Amniotic epithelial cell (primary cell): ENCODE measurements at places on chromosomes 3 and 15.

DNA sequence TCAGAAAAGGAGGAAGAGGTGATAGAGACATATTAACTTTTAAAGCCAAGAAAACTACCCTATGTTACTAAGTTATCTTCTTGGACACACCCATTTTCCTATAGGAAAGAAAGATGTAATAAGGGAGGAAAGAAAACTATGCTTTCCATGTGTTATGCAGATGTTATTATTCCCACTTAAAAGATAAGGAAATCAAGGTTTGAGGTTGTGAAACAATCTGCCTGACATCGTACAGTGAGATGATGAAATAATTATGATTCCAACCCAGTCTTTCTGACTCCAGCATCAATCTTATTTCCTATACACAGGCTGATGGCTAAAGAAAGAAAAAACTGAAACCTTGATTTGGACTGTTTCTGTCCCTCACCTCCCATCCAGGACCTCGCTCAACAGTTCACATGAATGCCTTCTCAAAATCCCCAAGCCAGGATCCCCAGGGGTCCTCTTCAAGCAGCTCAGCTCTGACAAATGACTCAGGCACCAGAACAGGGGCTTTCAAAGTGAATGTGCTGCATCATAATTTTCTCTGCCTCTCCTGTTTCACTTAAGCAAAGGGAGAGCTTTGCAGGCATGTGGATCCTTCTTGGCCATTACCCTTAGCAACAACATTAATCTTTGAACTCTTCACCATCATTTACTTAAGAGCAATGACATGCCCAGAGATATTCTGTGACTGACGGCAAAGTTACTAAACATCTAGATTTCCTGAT lies 12.4 kb upstream of the EID1 start:
- DNase-seq: peak; percentile 83

- DNase-seq: peak; percentile 93
Measured at GRCh38 chr3:134308350-134308891, 57.8 kb upstream of the RYK start.

GRCh38 chr3:16583551-16583950 lies 21.7 kb downstream of the DAZL start:
- no peak for DNase-seq

- no peak for DNase-seq
Measured at GRCh38 chr3:40996382-40996781, 202.9 kb upstream of the CTNNB1 start.

GRCh38 chr15:77546050-77546501 lies 86.6 kb downstream of the LINGO1 start:
- DNase-seq: peak; percentile 97

- DNase-seq: no peak
Measured at GRCh38 chr3:19392150-19392549, 243.8 kb downstream of the KCNH8 start.

GRCh38 chr3:184395320-184395660 lies 15.4 kb downstream of the CHRD start:
- no peak for DNase-seq

- peak; percentile 64 for DNase-seq
Measured at GRCh38 chr15:69143756-69144436, 16.5 kb upstream of the GLCE start.

- DNase-seq: no peak
Measured at GRCh38 chr15:39304931-39305728, 275.7 kb upstream of the THBS1 start.

DNA sequence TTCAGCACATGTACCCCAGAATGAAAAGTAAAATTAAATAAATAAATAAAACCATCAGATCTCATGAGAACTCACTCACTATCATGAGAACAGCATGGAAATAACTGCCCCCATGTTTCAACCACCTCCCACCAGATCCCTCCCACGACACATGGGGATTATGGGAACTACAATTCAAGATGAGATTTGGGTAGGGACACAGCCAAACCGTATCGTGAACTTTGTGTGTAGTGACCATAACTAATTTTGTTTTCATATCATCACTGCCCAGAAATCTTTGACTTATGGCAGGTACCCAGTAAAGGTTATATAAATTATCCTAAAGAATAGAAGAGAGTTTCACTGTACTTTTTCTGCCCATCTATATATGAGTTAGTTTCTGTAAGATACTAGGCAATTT lies 766.5 kb downstream of the ROBO1 start:
- DNase-seq: no peak

DNA sequence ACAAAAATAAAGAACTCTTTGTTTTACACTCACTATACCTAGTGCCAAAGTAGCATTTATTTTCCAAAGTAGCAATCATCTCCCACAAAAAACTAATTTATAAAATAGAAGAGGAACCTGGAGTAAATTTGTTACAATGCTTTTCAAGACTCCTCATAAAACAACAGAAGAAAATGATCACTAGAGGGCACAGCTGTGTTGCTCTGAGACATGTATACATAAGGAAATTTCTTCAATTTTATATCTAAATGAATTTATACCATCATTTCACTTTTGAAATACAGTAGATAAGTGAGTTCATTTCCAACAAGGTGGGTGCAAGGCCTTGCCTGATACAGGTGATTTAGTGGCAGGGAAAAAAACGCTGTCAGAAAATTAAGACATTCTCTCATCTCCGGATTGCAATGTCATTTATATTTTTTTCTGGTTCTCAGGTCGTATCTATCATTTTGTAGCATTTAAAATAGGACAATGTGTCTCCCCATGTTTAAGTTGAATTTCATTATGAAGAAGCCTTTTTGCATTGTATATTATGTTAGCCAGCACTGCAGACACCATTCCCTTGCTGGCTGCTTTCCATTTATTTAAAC lies 25.3 kb upstream of the ARHGEF26 start:
- peak; percentile 43 for DNase-seq

GRCh38 chr15:60763688-60764087 lies 284.7 kb upstream of the ICE2 start:
- DNase-seq: no peak

DNA sequence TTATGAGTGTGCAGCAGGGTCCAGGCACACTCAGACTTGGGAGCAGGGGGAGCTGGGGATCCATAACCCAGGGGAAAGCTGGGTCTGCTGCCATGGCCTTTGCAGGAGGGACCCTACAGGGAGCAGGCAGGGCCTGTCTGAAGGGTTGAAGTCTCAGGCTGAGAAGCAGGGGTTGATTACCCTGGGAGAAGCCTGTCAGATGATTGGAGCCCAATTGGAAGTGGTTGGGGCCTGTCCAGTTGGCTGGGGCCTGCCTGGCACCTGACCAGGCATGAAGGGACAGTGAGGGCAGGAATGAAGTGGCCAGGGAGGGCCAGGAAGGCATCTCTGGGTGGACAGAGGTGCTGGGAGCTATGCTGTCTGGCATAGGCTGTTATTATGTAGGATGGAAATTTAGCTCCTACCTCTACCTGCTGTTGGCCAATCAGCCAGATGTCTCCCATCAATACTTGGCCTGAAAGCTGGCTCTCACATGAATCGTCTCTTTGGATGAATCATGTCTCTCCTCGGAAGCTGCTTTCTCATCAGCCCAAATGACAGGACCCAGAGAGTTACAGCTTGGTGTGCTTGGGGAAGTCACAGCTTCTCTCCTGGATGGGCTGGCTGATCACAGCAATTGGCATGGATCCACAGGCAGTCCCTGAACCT lies 27.4 kb upstream of the SLCO2A1 start:
- no peak for DNase-seq

- no peak for DNase-seq
Measured at GRCh38 chr3:10949197-10949596, 43.4 kb upstream of the SLC6A1 start.

GRCh38 chr3:123876858-123877257 lies 7.3 kb downstream of the MYLK start:
- no peak for DNase-seq

DNA sequence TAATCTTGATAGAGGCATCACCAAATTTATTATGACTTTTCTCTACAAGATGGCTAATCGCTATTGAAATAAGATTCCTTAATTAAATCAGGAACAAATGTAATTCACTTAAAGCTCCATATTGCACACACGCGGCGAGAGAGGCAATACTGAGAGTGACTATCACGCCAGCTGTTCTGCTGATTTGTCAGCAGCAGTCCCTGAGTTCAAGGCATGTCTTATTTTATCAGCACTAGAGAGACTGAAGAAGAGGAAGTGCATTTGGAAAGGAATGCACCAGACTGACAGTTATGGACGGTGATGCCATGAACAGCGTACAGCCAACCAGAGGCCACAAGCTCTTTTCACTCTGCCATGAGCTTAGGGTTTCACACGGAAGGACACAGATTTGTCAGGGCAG lies 83.6 kb upstream of the SLCO3A1 start:
- no peak for DNase-seq

DNA sequence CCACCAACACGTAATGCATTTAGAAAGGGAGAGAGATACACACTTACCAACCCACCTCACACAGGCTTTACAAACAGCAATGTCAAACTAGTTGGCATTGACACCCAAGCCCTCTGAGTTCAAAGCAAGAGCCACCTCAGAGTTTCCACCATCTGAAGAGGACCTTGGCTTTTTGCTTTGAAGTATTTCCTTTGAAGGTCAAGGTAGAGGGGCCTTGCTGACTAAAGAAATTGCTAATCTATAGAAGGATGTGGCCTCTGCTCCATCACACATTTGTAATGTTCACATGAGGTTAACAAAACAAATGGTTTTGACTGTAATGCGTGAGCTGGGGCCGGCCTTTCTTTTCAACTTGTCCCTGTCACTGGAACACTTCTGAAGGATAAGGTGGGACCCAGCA lies 117.7 kb downstream of the POLR2M start:
- DNase-seq: no peak

- no peak for DNase-seq
Measured at GRCh38 chr3:180926526-180926925, 14.1 kb downstream of the FXR1 start.

DNA sequence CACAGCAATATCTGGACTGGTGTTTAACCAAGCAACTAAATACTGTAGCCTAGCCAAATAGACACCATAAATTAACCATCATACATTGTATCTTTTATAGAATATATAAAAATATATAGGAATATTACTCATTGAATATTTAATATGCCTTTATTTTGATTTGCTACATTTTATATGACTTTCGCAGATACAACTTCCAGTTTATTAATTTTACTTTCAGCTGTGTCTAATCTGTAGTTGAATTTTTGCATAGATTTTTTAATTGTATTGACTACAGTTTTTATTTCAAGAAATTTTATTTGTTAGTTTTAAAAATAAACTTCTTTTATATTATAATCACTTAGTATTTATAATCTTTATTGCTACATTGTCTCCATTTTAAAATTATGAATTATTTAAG lies 299.7 kb downstream of the LSAMP start:
- DNase-seq: no peak

DNA sequence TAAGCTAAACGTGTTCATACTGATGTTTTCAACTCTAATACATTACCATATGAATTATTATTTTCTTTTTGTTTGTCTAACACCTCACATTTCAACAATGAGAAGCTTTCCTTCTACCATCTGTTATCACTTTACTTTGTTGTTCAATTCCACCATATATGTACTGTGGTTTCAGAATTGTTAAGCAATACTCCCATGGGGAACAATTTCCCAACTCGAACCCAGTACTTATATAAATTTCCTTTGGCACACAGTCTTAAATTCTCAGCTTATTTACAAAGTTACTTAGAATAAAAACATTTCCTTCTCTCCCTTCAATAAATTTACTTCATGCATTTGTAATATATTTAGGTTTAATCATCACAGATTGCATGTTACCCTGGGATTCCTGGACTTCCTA lies 1764.4 kb downstream of the OTOL1 start:
- DNase-seq: no peak

GRCh38 chr3:38634111-38634510 lies 15.4 kb downstream of the SCN5A start:
- no peak for DNase-seq

GRCh38 chr15:53987480-53987879 lies 9.2 kb downstream of the UNC13C start:
- no peak for DNase-seq

DNA sequence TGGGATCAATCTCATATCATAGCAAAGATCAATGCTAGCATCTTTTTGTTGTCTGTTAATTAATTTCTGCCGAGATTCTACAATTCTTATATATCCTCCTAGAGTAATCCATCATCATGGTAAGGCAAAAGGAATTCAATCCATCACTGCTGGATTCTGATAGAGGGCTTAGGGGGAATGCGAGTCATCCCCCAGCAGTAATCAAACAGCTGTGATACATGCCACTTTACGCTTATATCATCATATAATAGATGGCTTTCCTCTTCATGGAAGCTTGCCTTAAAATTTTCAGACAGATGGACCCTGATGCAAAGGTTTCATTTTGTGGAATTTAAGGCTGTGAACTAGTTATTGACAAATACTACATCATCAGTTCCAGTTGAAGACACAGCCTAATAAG lies 645.9 kb downstream of the CADM2 start:
- DNase-seq: no peak

DNA sequence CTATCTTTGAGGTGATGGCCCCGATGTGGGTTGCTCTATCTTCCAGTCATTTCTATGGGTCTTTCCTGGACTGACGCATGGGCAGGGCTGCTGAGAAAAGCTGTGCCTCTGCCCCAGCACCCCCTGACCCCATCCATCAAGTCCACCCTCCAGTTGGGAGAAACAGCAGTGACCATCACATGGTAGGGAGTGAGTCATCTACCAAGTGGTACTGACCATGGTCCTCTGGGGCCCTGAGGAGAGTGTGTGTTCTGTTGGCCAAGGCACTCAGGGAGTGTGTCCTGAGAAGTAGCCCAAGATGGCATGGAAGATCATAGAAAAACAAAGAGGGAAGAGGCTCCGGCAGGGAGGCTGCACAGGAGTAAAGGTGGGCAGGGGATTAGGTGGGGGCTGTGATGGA lies 1.6 kb upstream of the DNAH1 start:
- DNase-seq: peak; percentile 35

- no peak for DNase-seq
Measured at GRCh38 chr3:176078906-176079305, 1118.4 kb downstream of the TBL1XR1 start.

DNA sequence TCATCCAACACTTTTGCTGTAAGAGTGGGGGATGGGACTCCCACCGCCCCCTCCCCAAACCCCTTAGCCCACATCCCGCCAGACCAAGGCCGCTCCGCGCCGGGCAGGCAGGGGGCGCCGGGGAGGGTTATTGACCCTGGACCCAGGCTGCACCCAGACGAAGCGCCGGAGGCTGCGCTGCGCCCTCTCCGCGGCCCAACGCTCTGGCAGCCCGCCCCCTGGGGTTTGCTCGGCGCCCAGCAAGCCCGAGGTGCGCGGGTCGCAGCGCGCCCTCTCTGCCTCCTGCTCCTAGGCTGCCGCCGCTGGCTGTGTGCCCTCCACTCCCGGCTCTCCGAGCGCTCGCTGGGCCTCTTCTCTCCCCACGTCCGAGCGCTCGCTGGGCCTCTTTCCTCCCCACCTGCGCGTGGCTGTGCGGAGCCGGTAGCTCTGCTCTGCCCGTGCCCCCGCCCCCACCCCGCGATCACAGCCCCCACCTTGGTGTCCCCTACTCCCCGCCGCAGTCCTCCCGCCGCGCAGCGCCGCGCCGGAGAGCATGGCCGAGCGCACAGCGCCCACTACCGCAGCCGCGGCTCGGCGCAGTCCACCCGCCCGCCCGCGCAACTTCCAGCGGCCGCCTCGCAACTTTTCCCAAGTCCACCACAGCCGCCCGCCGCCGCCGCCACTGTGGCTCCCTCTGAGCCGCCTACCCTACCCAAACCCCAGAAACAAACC lies 1.2 kb downstream of the MECOM start:
- DNase-seq: no peak
